ENCODE measurements at places on chromosomes 4 and X.

GRCh38 chrX:39677585-39677977 is 420.2 kb downstream of the BCOR start:
- no peak for DNase-seq

- DNase-seq = no peak
These were observed 24.1 kb downstream of the EMCN start for GRCh38 chr4:100493756-100494155.

DNA sequence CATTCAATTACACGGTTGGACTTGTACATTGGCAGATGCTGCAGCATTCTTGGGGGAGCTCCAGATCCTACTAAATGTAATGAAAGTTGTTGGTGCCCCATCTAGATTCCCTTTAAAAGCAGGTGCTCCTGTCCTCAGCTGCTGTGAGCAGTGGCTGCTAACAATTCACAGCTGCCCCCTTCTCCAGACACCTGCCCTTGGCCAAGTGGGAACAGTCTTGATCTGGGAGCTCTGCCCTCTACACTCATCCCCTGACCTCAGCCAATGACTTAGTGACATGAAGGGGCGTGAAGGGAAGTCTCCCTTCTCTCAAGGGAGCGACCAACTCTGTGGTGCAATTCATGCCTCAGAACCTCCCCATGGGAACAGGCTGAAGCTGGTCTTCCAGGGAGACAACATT is 125.7 kb downstream of the EIF4E start:
- no peak for DNase-seq

DNA sequence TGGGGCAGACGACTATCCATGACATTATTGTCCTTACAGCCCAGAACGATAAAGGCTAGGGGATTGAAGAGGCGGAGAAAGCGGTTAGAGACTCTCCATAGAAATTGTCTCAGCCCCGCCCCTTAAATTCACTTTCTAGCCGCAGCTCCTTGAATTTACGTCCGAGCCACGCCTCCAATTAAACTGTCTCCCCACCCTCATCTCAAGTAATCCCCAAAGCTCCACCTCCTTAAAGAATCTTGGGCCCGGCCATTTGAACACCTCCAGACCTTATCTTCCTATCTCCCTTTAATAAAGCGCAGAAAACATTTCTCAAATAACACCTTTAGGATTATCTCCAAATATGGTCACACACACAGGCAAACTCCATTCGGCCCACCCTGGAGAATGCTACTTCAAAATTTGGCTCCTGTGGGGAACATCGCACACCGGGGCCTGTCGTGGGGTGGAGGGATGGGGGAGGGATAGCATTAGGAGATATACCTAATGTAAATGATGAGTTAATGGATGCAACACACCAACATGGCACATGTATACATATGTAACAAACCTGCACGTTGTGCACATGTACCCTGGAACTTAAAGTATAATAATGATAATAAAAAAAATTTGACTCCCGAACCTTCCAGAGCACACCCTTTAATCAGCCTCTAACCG is 7.2 kb upstream of the MAGIX start:
- no peak for DNase-seq

DNA sequence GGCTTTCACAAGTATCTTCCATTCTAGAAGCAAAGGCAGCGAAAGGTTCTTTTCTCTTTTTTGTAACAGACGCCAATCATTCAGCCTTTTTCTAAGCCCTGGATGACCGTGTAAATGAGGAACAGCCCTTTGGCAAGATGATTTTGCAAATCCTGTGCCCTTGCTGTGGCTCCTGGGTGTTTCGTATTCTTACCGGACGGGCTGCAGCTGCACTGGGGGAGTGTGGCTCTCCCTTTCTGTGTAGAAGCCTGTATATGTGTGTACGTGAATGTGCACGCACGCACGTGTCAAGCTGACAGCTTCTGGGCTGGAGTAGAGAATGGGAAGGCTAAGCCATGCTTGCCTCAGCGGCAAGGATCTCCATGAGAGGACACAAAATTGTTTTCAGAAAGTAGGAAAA is 8.2 kb downstream of the GRPEL1 start:
- no peak for DNase-seq

DNA sequence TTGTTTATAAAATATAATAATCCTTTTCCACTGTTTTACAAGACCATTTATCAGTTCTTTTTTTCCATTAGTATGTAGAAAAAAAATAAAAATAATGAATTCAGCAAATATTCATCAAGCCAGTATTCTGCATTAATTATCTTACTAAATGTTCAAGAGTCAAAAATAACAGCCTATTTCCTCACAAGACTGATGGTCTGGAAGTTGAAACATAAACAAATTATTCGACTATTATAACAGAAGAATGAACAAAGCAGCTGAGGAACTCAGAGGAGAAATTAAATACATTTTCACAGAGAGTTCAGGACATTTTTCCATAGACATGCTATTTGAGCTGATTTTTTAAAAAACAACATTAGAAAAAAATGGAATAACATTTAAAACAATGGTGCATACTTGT is 2594.8 kb downstream of the ARAP2 start:
- no peak for DNase-seq

DNA sequence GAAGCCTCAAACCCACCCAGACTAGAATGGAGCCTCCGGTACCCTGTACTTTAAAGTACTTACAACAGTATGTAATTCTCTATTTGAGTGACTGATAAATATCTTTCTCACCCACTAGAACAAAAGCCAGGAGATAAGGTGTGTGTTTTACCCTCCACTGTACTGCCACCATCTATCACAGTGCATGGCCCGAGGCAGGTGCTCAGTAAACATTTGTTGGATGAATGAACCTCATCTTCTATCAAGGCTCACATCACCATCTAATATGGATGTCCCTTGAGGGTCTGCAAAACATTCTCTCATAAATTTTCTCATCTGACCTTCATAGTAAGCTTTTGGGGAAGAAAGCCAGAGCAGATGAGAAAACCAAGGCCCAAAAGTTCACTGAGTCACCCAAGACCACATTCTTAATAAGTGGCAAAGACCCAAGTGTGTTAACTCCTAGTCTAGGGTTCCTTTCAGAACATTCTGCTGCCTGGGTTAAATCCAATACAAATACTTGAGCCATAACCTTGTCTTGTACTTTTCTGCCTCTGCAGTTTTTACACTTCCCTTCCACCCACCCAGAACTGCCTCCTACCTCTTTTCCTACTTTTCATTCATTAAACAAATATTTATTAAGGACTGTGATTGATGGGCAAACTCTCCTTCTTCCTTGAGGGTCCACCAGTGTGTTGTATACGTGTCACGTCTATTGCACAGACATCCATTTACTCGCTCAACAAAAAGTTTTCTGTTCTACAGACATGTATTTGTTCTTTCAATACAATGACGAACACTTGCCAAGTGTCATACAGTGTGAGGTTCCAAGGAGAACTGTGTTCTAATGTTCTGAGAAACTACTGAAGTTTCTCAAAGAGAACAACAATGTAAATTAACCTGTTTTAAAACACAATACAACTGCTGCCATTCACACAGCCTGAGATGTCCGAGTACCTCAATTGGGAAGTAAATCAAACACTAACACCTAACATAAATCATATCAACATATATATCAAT is 35.7 kb downstream of the APBB2 start:
- DNase-seq = peak; percentile 56

DNA sequence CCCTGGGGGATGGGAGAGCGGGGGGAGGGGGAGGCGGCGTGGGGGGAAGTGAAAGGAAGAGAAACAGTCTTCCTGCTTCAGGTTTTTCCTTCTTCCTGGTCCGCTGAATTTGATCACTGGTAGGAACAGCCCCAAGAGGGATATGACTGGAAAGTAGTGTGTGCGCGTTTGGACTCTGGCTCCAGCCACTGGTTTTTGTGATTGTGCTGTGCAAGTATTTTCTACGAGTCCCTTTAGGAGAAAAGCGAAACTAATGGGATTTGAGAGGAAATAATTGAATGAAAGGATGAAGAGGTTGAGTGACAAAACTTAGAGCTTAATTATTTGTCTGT is 836 bp downstream of the PRRG1 start:
- DNase-seq = peak; percentile 22

- DNase-seq = peak; percentile 27
These were observed 174.2 kb upstream of the SCML1 start for GRCh38 chrX:17563076-17563475.

DNA sequence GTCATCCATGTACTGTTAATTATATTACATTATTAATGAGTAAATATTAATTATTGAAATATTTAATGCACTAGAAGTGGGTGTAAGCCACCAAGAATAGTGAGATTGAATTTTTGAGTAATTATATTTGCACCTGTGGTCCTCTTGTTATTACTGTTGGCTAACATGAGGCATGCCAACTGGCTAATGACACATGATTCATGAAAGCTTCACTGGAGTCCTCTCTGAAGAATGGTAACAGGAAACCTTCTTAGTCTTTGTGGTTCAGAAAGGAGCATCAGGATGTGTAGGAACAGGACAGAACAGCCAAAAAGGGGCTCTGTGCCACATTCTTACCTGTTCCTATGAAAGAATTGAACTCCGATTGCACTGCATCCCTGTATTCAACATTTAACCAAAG is 65.2 kb downstream of the SLC4A4 start:
- no peak for DNase-seq

- no peak for DNase-seq
These were observed 17.2 kb upstream of the PRDM5 start for GRCh38 chr4:120939693-120940092.

DNA sequence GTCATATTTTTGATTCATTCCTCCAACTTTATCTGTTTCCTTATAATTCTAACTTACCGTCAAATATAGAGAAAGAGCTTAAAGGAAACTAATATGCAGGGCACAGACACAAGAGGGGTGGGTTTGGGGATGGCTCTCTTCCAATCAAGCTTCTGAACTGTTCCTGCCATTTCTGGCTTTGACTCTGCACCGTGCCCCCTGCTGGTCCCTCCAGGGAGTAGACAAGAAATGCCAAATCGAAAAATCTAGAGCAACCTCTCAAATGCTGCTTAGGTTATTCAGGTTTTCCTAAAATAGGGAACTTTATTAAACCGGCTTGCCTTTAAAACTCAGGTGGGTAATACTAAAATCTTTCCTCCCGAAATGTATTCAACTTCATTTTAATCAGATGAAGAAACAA is 39.8 kb upstream of the VCX3A start:
- DNase-seq = no peak

DNA sequence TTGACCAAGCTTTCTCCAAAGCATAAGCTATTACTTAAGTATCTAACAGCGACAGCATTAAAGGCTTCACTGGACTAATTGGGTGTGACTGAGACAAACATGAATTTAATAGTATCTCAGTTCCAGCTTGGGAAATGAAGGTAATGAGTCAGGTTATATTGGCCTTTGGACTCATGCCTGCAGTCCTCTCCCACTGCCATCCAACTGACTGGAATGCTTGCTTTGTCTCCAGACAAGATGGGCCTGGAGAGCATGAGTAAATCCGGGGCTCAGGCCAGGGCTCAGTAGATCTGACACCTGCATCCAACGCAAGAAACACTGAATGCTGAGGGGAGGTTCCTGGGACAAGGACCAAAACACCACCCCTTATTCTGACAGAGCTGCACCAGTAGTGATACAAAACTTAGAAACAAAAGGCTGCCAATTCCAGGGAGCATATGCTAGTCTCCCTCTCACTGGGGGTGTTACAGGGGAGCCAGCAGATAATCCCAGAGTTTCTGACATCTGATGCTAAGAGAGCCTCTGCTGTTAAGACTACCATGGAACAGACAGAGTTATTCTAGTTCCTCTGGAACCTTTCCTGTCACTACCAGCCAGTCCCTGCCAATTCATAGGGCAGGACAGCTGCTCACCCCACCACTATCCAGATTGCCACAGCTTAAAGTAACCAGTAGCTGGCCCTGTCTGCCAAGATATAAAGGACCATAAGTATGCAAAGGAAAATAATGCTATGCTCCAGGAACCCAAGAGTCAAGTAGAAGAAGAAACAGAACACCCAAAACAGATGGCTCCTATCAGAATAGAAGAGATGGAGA is 293.8 kb downstream of the IQCM start:
- DNase-seq = no peak

- peak; percentile 2 for DNase-seq
These were observed 8.7 kb upstream of the TIMM8A start for GRCh38 chrX:101357166-101357795.

DNA sequence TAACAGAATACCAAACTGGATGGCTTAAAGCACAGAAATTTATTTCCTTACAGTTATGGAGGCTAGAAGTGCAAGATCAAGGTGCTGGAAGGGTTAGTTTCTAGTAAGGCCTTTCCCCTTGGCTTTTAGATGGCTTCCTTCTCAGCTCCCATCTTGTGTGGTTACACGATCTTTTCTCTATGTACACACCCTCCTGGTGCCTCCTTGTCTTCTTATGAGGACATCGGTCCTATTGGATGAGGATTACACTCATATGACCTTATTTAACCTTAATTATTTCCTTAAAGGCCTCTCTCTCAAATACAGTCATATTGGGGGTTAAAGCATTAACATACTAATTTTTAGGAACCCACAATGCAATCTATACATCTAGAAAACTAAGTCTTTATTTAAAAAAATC is 787.9 kb upstream of the GALNTL6 start:
- no peak for DNase-seq

GRCh38 chr4:3871881-3872833 is 106.0 kb downstream of the ADRA2C start:
- no peak for DNase-seq

- no peak for DNase-seq
These were observed 27.3 kb upstream of the CRLF2 start for GRCh38 chrX:1239681-1240142.

DNA sequence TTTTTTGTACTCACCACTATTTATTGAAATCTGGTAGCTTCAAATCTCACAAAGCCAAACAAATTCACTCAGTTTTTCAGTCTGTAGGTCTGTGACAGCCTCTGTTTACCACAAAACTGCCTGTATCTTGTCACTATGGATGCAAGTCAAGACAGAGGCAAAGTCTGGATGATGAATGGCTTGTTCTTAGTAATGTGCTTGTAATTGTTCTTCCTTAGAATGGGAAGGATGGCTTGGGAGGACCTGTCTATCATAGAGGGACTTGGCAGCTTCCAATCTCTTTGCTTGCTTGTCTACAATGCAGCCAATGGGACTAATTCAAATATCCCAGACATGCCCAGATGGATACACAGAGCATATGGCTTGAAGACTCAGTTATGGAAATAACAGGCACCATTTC is 141.2 kb upstream of the SCML1 start:
- peak; percentile 54 for DNase-seq

- DNase-seq = no peak
These were observed 52.1 kb upstream of the RHOH start for GRCh38 chr4:40144716-40145115.

DNA sequence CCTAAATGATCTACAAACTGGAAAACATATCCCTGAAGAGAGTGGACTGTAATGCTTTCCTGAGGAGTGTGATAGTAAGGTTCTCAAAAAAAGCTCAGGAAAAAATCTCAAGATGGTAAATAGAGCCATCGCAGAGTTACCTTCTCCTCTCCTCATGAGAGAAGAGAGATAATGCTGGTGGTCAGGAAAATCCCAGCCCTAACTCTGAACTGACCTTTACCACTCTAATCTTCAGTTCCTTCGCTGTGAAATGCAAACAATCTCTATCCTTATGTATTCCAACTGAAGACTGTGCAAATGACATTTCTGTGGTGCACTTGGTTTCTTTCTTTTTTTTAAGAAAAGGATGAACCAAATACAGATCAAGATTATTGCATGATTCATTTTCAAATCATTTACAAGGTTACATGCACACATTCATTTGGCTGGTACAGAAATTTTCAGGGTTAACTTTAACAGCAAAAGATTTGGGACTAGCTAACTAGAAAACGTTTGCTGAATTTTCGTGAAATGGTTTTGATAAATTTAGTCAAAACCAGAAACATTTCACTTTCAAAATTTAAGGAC is 8.3 kb downstream of the PPM1K start:
- peak; percentile 69 for DNase-seq

All from ACHN (cell line).